ENCODE measurements at places on chromosomes 6 and 20.

DNA sequence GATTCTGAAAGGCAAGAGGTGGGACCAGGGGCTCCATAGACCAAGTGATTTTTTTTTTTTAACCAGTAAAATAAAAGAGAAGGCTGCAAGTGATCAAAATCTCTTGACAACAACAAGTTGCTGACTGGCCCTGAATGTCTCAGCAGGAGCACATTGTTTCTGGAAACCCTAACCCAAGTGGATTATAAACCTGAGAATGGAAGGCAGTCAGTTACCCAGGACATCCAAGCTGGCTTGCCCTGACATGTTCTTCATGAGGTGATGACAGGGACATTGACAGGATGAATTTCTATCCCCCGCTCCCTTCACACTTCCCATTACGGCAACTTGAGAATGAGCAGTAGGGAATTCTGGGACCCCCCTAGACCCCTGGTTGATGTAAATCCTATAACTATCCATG lies 49.6 kb upstream of the RIPOR2 start:
- no peak for DNase-seq

DNA sequence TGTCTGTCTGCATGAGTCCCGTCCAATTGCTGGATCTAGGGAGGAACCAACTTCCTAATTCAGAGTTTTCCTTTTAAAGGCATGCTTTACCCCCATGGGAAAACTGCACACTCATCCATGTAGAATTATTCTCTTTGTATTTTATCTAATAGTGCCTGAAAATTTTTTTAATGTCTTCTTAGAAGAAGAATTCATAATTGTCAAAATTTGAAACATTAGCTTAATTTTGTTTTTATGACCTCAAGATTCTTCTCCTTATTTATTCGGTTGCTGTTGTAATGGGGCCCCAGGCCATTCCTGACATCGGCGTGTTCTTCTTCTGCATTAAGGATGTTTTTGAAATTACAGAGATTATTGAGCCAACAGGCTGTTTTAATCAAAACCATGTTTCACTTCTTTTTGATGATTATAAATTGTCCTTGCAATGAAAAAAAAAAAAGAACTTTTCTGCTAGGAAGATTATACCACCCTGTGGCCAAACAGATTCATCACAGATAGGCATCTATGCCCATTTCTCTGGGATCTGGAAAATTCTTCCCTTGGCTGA lies 100.3 kb downstream of the ZNF217 start:
- no peak for DNase-seq

DNA sequence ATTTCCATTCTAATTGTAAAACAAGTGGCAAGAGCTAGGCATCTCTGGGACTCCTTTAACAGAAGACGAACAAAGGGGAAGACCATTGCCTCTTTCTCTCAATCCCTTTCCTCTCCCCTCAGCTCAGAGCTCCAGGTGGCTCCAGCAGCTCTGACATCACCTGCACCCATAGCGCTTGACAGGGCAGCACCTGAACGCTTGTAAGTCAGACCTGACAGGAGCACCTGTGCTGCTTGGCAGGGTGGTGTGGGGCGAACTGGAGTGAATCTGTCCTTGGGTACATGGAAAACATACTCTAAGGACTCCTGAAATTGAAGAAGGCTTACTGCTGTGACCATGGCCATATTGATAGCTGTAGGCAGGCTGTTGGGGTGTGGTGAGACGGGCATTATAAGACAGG lies 409.5 kb upstream of the AGPAT4 start:
- DNase-seq = no peak

- no peak for DNase-seq
These were observed 534.1 kb downstream of the MMUT start for GRCh38 chr6:48928937-48929336.

DNA sequence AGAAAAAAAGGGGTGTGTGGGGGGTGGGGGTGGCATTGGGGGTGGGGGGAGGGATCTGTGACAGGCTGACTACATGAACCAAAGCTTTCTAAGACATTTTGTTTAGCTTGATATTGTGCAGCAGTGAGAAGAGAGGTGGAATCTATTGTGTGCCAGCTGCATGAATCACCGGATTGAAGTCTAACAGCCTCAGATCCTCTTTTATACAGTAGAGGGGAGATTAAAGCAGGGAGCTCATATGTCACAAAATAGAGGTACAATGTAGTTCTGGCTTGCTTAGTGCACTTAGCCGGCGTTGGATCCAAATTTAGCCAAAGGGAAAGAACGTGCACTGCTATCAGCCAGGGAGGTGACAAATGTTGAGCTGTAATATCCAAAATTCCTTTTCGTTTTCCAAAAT lies 404.2 kb upstream of the CITED2 start:
- DNase-seq = no peak

DNA sequence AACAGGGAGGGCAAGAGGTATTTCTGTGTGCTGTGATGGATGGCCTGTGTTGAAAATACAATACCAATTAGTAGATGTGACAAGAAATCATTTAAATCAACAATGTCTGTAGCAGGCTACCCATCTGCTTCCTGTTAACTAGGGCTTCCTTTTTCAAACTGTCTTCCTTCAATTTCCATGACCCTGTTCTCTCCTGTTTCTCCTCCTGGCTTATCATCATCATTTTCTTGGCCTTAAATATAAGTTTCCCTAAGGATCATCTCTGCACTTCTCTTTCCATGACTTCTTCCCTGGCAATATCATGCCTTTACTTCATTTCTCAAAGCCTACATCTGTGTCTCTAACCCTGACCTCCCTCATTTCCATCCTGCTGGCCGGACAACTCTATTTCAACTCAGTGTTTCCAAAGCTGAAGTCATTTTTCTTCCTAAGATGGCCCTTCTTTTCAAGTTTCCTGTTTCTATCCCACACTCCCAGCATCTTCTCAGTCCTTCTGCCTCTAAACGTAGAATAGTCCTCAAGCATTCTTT lies 18.2 kb downstream of the ZC2HC1B start:
- no peak for DNase-seq

- DNase-seq = no peak
These were observed 42.8 kb downstream of the HLA-DPB1 start for GRCh38 chr6:33118525-33119123.

DNA sequence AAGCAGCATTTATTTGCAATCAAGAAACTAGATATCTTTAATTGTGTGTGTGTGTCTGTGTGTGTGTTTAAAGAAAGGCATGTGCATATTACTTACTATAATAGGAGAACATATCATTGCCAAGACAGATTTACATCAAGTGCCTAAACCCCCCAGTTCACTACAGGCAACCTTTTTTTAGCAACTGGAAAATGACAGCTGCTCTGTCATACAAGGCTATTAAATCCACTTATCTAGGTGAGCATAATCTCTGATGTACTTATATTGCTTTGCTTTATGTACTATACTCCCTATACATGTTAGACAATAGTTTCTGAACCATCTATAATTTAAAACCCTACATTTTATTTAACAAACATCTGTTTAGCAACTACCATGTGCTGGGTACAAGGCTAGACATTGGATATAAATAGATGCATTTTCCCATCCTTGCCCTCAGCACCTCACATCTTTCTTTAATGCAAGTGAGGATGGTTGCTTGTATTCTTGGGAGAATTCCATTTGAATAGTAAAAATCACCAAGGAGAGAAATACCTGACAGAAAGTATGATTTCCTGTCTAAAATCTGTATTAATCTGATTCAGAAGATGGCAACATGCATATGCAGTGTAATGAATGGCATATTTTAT lies 398.3 kb downstream of the LAMA2 start:
- no peak for DNase-seq

DNA sequence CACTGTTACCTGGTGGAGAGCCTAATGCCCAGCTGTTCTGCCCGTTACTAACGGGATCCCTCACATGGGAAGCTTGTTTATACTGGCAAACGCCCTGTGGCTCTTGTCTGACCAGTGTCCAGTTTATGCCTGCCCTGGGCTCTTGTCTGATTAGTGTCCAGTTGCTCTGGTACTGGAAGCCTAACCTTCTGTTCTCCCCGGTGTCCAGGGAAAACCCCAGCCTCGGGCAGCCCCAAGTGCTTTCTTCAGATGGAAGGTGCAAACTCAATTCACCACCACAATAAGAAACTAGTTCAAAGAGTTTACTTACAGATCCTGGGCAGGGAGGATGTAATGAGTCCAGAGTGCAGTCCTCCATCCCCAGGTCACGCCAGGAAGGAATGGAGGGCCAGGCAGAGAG lies 148.4 kb downstream of the TBXT start:
- DNase-seq = no peak

- no peak for DNase-seq
These were observed 7.2 kb upstream of the SDCBP2 start for GRCh38 chr20:1335961-1336698.

GRCh38 chr6:44297063-44298038 lies 15.8 kb downstream of the AARS2 start:
- DNase-seq = no peak

DNA sequence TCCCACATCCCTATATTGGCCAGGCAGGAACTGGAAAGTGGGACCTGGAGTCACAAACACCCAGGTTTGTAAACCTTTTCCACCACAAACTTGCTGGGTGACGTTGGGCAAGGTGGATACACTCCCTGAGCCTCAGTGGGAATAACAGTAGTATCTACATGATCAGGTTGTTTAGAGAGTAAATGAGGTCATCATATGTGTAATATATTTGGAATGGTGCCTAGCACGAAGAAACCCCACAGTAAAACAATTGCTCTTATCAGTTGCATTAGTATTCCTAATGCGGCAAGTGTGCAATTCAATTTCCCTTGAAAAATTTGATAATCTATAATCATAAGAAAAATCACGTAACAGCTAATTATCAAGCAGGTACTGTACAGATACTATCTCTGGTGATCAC lies 51.9 kb downstream of the HIVEP2 start:
- DNase-seq = no peak
